ENCODE measurements at places on chromosomes 6 and 20.

- DNase-seq = peak; percentile 18
Measured at GRCh38 chr6:134317471-134318131, at the start of gene SGK1. SGK1 (minus strand) TSS chr6:134318112; CDS start chr6:134317460, 652 bp downstream.

- no peak for DNase-seq
Measured at GRCh38 chr20:25078662-25079061, 3.3 kb downstream of the VSX1 start.

GRCh38 chr6:73695619-73696421 lies at the start of gene CD109:
CD109 (plus strand) TSS chr6:73696203; CDS start chr6:73696216, 13 bp downstream.
- peak; percentile 89 for DNase-seq

GRCh38 chr20:652615-653109 lies 338 bp downstream of the SRXN1 start:
- DNase-seq = peak; percentile 53

DNA sequence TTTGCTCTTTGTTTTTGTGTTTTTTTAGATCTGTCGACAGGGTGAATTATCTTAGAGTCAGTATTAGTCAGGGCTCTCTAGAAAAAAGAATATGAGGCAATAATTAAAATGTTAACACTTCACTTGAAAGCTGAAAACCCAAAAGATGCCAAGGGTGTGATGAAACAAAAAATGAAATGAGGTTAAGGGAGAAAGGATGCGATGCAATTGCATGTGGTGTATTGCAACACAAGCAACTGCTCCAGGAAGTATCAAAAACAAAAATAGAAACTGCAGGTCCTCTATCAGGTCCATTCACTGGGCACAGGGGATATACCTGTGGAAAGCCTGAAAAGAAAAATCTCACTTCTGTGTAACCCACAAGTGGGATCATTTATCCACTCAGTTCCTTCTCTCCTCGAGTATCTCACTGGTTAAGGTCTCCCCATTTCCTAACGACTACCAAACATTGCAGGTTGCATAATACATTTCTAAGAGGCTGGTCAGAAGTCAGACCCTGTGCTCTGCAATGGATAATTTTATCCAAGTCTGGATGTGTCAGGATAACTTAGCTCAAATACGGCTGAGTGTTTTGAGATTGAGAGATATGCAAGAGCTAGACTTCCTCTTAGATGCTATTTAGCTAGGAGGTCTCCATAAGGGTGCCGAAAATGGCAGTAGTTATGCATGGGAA lies 257.7 kb upstream of the GJE1 start:
- peak; percentile 44 for DNase-seq

DNA sequence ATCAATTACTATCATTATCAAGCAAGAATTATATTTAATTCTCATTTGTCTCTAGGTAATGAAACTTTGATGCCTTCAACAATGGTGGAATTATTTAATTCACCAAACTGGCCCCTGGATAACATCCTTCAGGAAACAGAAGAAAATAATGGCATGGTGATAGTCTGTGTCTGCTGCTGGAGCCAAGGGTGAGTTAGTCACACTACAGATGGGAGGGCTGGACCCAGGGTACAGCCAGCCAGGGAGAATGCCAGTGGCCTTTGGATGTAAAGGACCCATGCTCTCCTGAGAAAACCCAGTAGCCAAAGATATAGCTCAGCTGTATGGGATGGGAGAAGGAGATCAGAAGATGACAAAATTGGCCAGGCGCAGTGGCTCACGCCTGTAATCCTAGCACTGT lies 60.0 kb upstream of the CNKSR3 start:
- no peak for DNase-seq

GRCh38 chr6:41675992-41676391 lies 37.7 kb downstream of the MDFI start:
- DNase-seq = no peak

- no peak for DNase-seq
Measured at GRCh38 chr20:50256577-50256976, 65.9 kb downstream of the CEBPB start.

DNA sequence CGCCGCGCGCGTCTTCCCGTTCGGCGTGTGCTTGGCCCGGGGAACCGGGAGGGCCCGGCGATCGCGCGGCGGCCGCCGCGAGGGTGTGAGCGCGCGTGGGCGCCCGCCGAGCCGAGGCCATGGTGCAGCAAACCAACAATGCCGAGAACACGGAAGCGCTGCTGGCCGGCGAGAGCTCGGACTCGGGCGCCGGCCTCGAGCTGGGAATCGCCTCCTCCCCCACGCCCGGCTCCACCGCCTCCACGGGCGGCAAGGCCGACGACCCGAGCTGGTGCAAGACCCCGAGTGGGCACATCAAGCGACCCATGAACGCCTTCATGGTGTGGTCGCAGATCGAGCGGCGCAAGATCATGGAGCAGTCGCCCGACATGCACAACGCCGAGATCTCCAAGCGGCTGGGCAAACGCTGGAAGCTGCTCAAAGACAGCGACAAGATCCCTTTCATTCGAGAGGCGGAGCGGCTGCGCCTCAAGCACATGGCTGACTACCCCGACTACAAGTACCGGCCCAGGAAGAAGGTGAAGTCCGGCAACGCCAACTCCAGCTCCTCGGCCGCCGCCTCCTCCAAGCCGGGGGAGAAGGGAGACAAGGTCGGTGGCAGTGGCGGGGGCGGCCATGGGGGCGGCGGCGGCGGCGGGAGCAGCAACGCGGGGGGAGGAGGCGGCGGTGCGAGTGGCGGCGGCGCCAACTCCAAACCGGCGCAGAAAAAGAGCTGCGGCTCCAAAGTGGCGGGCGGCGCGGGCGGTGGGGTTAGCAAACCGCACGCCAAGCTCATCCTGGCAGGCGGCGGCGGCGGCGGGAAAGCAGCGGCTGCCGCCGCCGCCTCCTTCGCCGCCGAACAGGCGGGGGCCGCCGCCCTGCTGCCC lies 1.1 kb downstream of the SOX4 start:
- DNase-seq = peak; percentile 75

DNA sequence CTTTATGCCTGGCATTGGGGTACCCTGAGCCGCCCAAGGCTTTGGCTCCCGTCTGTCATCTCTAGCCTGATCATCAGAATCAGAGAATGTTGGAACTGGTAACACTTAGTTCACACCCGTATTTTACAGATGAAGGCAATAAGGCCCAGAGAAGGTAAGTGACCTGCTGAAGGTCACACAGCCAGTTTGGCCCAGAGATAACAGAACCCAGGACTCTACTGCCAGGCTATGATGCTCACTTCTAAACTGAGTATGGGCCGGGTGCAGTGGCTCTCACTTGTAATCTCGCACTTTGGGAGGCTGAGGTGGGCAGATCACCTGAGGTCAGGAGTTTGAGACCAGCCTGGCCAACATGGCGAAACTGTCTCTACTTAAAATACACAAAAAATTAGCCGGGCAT lies 1.8 kb upstream of the TGM6 start:
- no peak for DNase-seq

- DNase-seq = no peak
Measured at GRCh38 chr6:148762231-148762630, 15.4 kb downstream of the UST start.

GRCh38 chr6:154080461-154081189 lies 41.6 kb downstream of the OPRM1 start:
- DNase-seq = no peak

- DNase-seq = no peak
Measured at GRCh38 chr20:61518424-61518951, 266.4 kb downstream of the CDH4 start.

DNA sequence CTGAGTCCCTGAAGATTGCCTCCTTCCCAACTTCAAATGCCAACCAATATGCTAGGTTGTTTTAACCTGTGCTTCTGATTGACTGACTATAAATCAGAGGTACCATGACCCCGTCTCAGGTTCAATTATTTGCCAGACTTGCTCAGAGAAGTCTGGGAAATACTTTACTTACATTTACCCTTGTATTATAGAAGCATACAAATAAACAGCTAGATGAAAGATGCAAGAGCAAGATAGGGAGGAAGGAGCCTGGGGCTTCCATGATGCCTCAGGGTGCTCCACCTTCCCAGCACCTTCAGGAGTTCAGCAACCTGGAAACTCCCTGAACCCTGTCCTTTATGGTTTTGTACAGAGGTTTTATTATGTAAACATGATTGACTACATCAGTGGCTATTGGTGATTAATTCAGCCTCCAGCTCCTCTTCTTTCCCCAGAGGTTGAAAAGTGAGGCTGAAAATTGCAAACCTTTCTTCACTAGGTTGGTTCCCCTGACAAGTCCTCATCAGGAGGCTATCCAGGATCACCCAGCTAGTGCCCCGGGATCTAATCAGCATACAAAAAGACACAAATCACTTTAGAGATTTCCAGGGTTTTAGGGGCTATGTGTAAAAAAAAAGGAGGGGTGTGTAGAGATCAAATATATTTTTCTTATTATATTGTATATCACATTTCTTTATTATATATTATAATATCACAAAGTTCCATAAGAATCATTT lies 547.7 kb downstream of the EPM2A start:
- no peak for DNase-seq

GRCh38 chr6:56347526-56347925 lies 100.1 kb upstream of the COL21A1 start:
- DNase-seq = no peak

DNA sequence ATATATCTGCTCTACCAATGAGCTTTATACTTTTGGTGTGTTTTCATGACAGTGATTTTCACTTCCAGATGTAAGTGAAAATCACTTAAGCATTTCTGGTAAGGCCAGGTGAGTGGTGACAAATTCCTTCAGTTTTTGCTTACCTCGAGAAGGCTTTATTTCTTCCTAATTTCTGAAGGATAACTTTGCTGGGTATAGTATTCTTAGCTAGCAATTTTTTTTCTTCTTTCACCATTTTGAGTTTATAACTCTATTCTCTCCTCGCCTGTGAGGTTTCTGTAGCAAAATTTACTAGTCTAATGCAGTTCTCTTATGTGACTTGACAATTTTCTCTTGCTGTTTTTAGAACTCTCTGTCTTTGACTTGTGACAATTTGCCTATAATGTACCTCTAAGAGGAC lies 7.1 kb downstream of the FHL5 start:
- no peak for DNase-seq

GRCh38 chr6:152458648-152459644 lies 178.2 kb downstream of the SYNE1 start:
- no peak for DNase-seq

DNA sequence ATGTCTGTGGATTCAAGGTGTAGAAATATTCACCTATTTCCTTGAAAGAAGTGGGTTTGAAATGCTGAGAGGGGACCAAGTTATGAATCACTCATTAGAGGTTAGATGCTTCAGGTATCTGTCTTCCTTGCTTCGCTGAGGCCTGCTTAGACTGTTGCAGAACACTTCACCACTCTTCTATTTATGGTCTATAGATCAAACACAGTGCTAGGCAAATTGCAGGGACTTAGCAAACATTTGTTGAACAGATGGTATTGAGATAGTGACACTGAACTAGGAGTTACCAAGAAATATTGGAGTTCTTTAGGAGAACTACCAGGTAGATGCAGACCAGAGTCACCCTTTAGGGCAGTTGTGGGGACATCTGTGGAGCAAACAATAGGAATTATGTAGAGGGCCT lies 123.8 kb downstream of the RFPL4B start:
- no peak for DNase-seq

DNA sequence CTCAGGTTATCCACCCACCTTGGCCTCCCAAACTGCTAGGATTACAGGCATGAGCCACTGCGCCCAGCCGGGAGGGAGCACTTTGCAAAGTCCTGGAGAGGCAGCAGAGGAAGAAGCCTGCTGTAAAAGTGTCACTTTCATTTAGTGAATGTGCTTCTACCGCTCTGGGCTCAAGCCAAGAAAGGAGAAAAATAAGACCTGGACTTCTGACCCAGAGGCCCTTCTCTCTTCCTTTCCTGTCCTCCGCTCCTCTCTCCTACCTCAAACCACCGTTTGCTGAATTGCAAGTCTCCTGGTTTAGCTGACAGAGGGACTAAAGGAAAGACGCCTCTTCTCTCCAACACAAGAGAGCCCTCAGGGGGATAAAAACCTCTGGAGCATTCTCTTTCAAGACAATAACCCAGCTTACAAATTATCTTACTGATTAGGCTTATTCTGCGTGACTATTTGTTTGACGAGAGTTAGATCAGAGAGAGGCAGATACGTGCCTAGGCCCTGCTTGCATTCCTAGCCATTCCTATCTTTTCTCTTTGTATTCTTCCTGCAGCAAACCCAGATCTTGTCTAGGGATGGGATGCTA lies 84.2 kb upstream of the SLC22A23 start:
- no peak for DNase-seq

GRCh38 chr20:43923322-43923721 lies 8.7 kb downstream of the TOX2 start:
- no peak for DNase-seq

GRCh38 chr6:56279331-56280080 lies 32.1 kb upstream of the COL21A1 start:
- no peak for DNase-seq

- DNase-seq = no peak
Measured at GRCh38 chr6:163946437-163946836, 531.9 kb downstream of the QKI start.

DNA sequence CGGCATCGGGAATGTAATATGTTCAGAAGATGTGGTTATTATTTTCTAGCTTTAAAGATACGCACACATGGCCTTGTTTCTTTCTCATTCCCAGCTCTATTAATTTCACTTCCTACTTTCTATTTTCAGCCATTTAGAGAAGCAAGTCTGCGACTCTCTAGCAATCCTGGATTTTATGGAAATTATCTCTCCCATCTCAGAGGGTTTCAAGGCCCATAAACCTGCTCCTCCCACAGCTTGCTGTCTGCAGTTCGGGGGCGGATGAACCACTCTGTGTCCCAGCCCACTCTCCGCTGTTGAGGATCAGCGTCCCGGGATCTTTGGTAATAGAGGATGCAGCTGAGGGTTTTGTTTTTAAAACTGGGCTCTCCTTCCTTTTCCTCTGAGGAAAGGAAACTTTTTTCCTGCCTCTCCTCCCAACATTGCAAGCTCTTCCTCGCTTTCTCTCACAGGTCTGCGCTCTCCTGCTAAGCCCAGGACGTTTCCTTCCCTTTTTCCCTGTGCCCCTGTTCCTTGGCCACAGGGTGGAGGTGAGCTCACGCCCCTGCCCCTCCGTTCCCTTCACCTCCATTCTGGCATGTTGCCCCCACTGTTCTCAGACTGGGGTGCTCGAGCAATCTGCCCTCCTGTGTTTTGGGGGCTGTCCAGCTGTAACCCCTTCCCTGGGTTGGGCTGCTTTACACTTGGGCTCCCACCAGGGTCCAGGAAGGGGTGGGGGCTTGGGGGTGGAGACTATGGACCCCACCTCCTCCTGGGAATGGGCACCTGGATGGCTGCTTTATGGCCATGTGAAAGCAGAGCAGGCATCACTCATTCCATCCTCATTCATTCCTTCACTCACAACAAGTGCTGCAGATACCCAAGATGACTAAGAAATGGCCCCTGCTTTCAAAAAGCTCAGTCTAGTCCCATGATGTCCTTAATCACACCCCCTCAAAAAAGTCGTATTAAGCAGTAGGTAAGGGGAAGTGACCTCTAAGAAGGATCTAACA lies 54.9 kb downstream of the ZBTB9 start:
- no peak for DNase-seq

Data from hematopoietic multipotent progenitor cell treated with erythropoietin and hydrocortisone succinate and interleukin-3 and kit ligand, for 4 days (in vitro differentiated cells).